ENCODE measurements at places on chromosomes 5 and 9. TPM values are rescaled to one million over a fixed set of nuclear protein-coding genes. Genes with fewer than 3 reads are reported as not detected.

- H3K4me3 ChIP-seq = no peak overlapping the region
- no peaks in the 10 kb centered on the region for H3K27me3 ChIP-seq
- H3K36me3 ChIP-seq = peaks cover 14% of the 10 kb centered on the region
- H3K27ac ChIP-seq = no peak overlapping the region
Observed at GRCh38 chr5:143119291-143119769, 284.2 kb downstream of the NR3C1 start.

DNA sequence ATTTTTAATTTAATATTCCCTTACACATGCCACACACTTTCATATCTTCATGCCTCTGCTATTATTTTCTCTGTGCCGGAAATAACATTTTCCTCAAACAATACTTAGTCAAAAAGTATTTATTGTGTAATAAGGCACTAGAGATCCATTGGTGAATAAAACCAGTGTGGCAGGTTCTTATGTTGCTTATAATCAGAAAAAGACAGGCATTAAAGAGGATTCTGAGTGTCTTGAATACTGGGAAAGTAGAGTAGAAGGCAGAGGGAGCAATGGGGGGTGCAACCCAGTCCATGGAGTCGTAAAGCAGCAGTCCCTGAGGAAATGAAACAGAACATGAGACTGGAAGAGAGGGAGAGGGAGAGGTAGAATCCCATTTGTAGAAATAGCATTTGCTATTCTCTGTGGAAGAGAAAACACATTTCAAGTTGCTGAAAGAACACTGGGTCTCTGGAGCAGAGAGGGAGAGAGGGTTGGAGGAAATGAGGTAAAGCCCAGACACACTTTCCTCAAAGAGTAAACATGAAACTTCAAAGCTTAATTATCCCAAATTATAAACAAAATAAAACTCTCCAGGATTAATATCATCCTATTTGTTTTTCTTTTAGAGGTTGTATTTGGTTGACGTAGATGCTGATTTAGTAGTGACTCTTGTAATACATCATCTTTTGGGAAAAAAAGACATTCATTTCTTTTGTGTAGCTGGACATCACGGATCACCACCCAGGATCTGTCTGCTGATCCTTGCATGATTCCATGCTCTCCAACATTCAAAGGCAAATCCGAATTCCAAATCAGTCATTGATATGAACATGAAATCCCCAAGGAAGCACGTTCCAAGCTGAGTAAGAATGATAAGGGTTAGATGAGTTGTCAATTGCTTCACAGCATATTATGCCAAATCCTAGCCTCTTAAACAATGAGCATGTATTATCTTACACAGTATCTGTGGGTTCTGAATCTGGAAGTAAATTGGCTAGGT lies 37.4 kb upstream of the GRAMD2B start:
- no peak for DNase-seq
- H3K27ac ChIP-seq = no peak overlapping the region
- no peaks in the 10 kb centered on the region for H3K4me1 ChIP-seq
- H3K4me3 ChIP-seq = no peak overlapping the region
- no peaks in the 10 kb centered on the region for H3K27me3 ChIP-seq
- H3K36me3 ChIP-seq = peaks cover 12% of the 10 kb centered on the region

GRCh38 chr5:56900858-56901578 lies 8.4 kb upstream of the SETD9 start:
- no peak overlapping the region for H3K27ac ChIP-seq
- no peak for DNase-seq
- H3K36me3 ChIP-seq = no peaks in the 10 kb centered on the region
- no peaks in the 10 kb centered on the region for H3K4me1 ChIP-seq
- H3K27me3 ChIP-seq = no peaks in the 10 kb centered on the region

DNA sequence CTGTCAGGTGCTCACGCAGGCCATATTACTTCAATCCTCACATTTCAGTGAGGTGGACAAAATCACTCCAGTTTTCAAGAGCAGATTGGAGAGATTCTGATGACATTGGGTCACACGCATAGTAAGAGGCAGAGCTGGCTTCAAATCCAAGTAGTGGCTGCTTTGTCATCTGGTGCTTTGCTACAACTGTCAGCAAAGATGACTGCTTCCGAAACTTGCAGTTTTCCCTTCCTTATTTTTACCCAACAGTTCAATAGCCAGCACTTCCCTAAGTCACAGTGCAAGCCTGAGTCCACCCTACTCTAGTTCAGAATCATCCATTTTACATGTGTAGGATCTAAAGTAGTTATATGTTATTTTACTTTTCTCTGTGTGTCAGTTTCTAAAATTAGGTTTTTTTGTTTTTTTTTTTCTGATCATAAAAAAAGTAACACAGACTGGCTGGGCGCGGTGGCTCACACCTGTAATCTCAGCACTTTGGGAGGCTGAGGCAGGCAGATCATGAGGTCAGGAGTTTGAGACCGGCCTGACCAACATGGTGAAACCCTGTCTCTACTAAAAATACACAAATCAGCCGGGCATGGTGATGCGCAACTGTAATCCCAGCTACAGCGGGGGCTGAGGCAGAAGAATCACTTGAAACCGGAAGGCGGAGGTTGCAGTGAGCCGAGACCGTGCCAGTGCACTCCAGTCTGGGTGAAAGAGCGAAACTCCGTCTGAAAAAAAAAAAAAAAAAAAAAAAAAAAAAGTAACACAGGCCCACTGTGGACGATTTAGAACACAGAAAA lies 49.6 kb downstream of the ANKDD1B start:
- no peak overlapping the region for H3K4me3 ChIP-seq
- no peak overlapping the region for H3K27ac ChIP-seq
- DNase-seq = no peak
- H3K36me3 ChIP-seq = no peaks in the 10 kb centered on the region
- no peaks in the 10 kb centered on the region for H3K4me1 ChIP-seq

DNA sequence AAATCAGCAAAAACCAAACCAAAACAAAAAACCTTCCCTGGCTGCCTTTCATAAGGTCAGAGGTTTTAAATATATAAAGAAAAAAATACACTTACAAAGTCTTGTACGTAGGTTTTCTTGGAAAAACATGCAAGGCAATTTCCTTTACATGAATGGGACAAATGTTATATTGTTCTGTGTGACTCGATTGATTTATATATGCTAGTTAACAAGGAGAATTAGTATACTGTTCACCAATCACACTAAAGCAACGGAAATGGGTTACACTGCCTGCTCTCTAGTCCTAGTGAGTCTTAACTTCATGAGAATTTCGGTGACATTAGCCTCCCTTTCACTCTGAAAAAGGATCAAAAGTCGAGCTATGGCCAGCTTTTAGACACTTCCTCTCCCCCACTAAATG lies 5.5 kb downstream of the GDF9 start:
- H3K27ac ChIP-seq = no peak overlapping the region
- H3K36me3 ChIP-seq = no peaks in the 10 kb centered on the region
- H3K27me3 ChIP-seq = no peaks in the 10 kb centered on the region
- peaks cover 5% of the 10 kb centered on the region for H3K4me1 ChIP-seq
- H3K4me3 ChIP-seq = no peak overlapping the region

GRCh38 chr9:27059412-27059811 lies 49.6 kb upstream of the TEK start:
- H3K4me3 ChIP-seq = no peak overlapping the region
- no peaks in the 10 kb centered on the region for H3K4me1 ChIP-seq
- no peak for DNase-seq
- no peak overlapping the region for H3K27ac ChIP-seq

DNA sequence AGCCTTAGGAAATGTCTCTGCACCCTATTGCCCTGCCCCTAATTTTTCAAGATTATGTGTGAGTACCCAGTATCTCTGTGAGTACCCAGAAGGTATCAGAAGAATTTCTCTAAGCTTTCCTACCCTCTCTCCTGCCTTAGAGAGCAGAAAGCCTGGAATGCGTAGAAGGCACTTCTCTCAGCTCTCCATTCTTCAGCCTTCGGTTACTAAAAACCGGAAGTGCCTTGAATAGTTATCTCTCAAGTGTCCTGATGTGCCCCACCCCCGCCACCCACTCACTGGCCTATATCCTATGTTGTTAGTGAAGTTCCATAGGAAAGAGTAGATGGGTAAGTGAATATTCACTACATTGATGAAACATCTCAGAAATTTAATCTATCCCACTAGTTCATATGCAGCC lies 210.7 kb upstream of the CDH10 start:
- H3K4me3 ChIP-seq = no peak overlapping the region
- peak; percentile 32 for DNase-seq
- H3K27ac ChIP-seq = no peak overlapping the region
- no peaks in the 10 kb centered on the region for H3K27me3 ChIP-seq

DNA sequence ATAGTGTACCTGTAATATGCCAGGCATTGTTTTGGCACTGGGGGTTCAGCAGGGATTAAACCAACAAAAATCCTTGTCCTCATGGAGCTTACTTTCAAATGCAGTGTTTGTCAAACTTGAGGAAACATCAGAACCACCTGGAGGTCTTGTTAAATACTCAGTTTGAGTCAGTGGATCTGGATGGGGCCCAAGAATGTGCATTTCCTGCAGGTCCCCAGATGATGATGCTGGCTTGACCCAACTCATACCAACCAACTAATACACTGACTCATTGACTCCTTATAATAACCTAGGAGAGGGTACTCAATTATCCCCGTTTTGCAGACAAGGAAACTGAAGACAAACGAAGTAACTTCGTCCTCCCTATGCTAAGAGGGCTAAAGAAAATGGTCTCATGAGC lies 11.3 kb downstream of the WWC1 start:
- H3K27ac ChIP-seq = no peak overlapping the region
- peaks cover 14% of the 10 kb centered on the region for H3K4me1 ChIP-seq
- H3K27me3 ChIP-seq = peaks cover under 1% of the 10 kb centered on the region

DNA sequence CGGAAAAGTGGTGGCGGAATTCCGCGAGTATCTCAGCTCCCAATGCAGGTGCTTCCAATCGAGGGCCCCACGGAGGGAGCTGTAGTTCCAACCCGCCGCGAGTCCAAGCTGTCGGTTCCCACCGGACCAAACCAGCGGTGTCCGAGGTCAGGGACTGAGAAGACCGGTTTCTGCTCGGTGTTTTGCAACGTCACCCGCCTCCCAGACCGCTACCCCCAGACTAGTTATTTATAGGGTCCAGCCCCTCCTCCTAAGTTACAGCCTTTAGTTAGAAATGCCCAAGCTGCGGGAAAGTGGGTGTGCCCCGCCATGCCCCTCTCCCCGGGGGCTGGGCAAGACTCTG lies 677 bp upstream of the MYORG start:
- H3K27me3 ChIP-seq = peaks cover 2% of the 10 kb centered on the region
- no peaks in the 10 kb centered on the region for H3K36me3 ChIP-seq
- peak overlapping the region; percentile 82 for H3K4me3 ChIP-seq
- H3K27ac ChIP-seq = no peak overlapping the region
- 0 out of 2 replicates have a peak, but pooled peaks cover 4% of the 10 kb centered on the region for H3K4me1 ChIP-seq

- no peak overlapping the region for H3K4me3 ChIP-seq
- H3K27me3 ChIP-seq = no peaks in the 10 kb centered on the region
- no peaks in the 10 kb centered on the region for H3K4me1 ChIP-seq
- DNase-seq = peak; percentile 50
- no peak overlapping the region for H3K27ac ChIP-seq
- H3K36me3 ChIP-seq = no peaks in the 10 kb centered on the region
Observed at GRCh38 chr9:84170521-84171141, 169.9 kb downstream of the SLC28A3 start.

DNA sequence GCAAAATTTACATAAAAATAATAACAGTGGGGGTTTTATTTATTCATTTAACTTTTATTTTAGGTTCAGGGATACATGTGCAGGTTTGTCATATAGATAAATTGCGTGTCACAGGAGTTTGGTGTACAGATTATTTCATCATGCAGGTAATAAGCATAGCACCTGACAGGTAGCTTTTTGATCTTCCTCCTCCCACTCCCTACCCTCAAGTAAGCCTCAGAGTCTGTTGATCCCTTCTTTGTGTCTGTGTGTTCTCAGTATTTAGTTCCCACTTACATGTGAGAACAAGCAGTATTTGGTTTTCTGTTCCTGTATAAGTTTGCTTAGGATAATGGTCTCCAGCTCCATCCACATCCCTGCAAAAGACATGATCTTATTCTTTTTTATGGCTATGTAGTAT lies 240.3 kb downstream of the KIAA0825 start:
- no peak for DNase-seq
- no peaks in the 10 kb centered on the region for H3K4me1 ChIP-seq
- no peaks in the 10 kb centered on the region for H3K27me3 ChIP-seq
- no peak overlapping the region for H3K4me3 ChIP-seq
- no peak overlapping the region for H3K27ac ChIP-seq

GRCh38 chr9:3906437-3907213 lies 380.8 kb upstream of the RFX3 start:
- no peaks in the 10 kb centered on the region for H3K27me3 ChIP-seq
- H3K27ac ChIP-seq = no peak overlapping the region
- DNase-seq = no peak
- H3K4me1 ChIP-seq = no peaks in the 10 kb centered on the region

- no peak overlapping the region for H3K4me3 ChIP-seq
- no peak for DNase-seq
- H3K27ac ChIP-seq = no peak overlapping the region
- H3K36me3 ChIP-seq = no peaks in the 10 kb centered on the region
- peaks cover 6% of the 10 kb centered on the region for H3K4me1 ChIP-seq
- no peaks in the 10 kb centered on the region for H3K27me3 ChIP-seq
Observed at GRCh38 chr5:27706832-27707231, 668.4 kb upstream of the CDH9 start.

- no peak overlapping the region for H3K27ac ChIP-seq
- no peak for DNase-seq
- H3K27me3 ChIP-seq = no peaks in the 10 kb centered on the region
- H3K4me1 ChIP-seq = no peaks in the 10 kb centered on the region
- H3K4me3 ChIP-seq = no peak overlapping the region
Observed at GRCh38 chr5:2071562-2071961, 188.8 kb upstream of the IRX4 start.

GRCh38 chr5:4065472-4066320 lies 470.1 kb downstream of the IRX1 start:
- DNase-seq = no peak
- H3K4me1 ChIP-seq = no peaks in the 10 kb centered on the region
- H3K27ac ChIP-seq = no peak overlapping the region
- H3K4me3 ChIP-seq = no peak overlapping the region
- no peaks in the 10 kb centered on the region for H3K27me3 ChIP-seq
- H3K36me3 ChIP-seq = no peaks in the 10 kb centered on the region

GRCh38 chr5:54659700-54660131 lies 142.2 kb downstream of the SNX18 start:
- no peak for DNase-seq
- no peak overlapping the region for H3K27ac ChIP-seq
- H3K4me1 ChIP-seq = no peaks in the 10 kb centered on the region
- H3K27me3 ChIP-seq = no peaks in the 10 kb centered on the region
- H3K4me3 ChIP-seq = no peak overlapping the region
- H3K36me3 ChIP-seq = no peaks in the 10 kb centered on the region

DNA sequence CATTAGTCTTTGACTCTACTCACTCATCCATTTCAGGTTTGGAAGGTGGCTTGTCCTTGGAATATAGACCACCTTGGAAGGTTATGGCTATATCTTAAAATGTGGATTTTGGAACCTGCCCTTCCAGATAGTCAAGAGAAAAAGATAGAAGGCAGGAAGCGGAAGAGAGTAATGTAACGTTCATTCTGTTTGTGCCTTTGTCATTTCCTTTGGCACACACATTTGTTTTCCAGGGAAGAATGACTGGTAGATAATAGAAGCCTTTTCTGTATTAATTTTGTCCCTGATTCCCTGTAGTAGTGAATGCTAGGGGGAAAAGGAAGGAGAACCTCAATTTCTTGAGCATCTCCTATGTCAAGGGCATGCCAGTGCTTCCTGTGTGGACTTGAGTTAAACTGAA lies 54.7 kb downstream of the PPIC start:
- no peaks in the 10 kb centered on the region for H3K27me3 ChIP-seq
- DNase-seq = no peak
- H3K4me3 ChIP-seq = no peak overlapping the region
- H3K4me1 ChIP-seq = no peaks in the 10 kb centered on the region
- no peaks in the 10 kb centered on the region for H3K36me3 ChIP-seq

ADAMTS2 gene
- 5.9 TPM for total RNA-seq

CAMK2A gene
- total RNA-seq = 0.15 TPM

KCNN2 gene
- 21.7 TPM for total RNA-seq

TMEM215 gene
- 0.33 TPM for total RNA-seq

TYRP1 gene
- total RNA-seq = not detected

AHRR gene
- total RNA-seq = 2.2 TPM

DROSHA gene
- 106 TPM for total RNA-seq

NR4A3 gene
- total RNA-seq = 0.24 TPM

Measured in H9 (cell line).